ENCODE measurements at places on chromosomes 3 and 15.

DNA sequence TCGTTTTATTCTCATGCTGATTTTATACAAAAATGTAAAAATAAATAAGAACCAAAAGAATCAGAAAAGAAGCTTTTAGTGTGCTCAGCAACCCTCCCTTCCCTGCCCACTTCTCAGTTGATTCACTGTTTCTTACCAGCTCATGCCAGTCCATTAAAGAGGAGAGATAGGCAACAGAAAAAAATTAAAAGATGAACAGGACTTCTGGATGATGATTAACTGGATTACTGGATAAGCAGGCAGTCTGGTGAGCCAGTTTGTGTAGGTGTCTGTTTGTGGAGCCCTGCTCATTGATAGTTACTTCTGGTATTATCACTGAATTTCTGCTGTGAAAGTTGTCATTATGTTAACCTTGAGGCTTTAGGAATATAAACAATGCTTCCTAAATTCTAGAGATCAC lies 15.1 kb upstream of the GPR171 start:
- no peak for DNase-seq

- no peak for DNase-seq
Observed at GRCh38 chr3:135237371-135238143, 442.5 kb downstream of the EPHB1 start.

- DNase-seq: no peak
Observed at GRCh38 chr15:99434506-99435112, 131.2 kb upstream of the MEF2A start.

DNA sequence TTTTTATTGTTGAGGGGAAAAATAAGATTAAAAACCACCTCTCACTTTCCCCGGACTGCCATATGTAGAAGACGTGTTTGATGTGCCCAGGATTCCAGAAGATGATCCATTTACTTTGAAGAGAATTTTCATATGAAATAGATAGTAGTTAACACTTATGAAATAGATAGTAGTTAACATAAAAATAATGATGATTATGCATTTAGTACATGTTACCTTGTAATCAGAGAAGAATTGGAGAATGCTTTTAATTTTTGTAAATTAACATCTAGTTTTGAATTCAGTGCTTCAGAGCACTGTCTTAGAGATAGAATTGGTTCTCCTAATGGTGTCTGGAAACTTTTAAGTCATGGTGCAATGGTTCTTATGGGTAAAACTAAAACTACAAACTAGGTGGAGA lies 46.1 kb upstream of the CRTC3 start:
- no peak for DNase-seq

GRCh38 chr15:96347181-96348111 lies 16.9 kb downstream of the NR2F2 start:
- DNase-seq: no peak

GRCh38 chr3:3991598-3991997 lies 192.4 kb downstream of the LRRN1 start:
- no peak for DNase-seq

DNA sequence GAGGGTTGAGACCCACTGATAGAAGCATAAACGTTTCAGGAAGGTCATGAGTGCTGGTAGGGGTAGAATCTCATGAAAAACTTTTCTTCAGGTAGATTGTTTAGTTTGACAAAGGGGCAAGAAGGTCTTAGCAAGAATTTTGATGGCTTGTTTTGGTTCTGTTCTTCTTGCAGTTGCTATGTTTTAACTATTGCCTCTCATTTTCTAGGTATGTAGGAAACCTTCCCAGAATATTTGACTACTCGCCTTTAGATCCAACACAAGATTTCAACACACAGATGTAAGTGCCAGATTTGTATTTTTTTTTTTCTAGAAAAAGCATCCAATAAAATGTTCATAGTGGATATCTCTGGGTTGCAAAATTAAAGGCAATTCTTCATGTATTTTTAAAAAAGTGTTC lies 77.1 kb downstream of the USP13 start:
- DNase-seq: no peak

GRCh38 chr3:171781711-171782127 lies 28.6 kb downstream of the PLD1 start:
- DNase-seq: no peak

- no peak for DNase-seq
Observed at GRCh38 chr3:171839270-171839669, 3.9 kb upstream of the TMEM212 start.

DNA sequence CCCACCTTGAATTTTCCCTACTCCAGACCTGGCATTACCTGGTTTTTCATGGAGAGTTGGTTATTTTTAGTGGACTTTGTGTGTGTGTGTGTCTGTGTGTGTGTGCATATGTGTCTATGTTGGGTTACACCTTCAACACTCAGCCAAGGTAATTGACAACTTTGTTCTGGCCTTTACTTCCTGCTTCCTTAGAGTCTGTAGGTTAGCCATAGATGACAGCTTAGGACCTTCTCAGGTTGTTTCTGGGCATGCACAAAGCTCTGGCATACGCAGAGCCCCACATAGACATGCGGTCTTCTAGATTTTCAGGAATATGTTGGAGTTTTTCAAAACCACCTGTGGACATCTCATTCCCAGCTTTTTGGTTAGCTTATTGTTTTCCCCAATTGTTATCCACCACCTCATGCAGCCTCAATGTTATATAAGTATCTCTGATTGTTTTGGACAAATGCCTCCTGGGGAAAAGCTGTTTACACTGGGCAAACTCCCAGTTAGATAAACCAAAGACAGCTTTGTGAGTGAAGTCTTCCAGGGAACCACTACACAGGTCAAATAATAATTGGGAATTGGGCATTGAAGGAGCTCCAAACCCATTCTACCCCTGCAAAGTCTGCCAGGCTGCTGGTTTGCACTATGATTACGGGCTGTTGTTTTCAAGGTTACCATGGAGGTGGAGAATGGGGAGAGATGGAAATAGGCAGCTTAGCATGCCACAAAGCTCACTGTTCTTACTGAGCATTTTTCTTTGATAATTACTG lies 201.2 kb downstream of the ADAMTSL3 start:
- no peak for DNase-seq

DNA sequence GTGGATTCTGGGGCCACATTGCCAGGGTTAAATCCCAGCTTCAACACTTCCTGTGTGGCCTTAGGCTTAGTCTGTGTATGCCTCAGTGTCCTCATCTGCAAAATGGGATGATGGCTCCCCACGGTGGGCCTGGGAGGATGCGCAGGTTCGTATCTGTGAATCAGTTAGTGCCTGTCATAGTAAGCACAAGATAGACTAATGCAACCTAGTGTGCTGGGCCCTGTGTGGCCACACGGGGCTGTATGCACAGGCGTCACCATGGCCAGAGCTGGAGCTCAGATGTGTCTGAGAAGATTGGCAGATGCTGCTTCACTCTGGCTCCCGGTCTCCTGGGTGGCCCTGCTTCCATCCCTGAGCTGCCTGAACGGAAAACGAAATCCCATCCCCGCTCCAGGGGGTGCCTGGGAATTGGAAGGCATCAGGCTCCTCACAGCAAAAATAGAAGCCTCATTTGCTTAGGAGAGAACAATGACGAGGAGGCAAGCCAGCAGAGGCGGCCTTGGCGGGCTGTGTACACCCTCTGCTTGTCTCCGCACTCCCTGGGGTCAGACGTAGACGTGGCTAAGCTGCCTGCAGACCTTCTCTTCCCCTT lies 103.6 kb downstream of the APBA2 start:
- DNase-seq: peak; percentile 39

DNA sequence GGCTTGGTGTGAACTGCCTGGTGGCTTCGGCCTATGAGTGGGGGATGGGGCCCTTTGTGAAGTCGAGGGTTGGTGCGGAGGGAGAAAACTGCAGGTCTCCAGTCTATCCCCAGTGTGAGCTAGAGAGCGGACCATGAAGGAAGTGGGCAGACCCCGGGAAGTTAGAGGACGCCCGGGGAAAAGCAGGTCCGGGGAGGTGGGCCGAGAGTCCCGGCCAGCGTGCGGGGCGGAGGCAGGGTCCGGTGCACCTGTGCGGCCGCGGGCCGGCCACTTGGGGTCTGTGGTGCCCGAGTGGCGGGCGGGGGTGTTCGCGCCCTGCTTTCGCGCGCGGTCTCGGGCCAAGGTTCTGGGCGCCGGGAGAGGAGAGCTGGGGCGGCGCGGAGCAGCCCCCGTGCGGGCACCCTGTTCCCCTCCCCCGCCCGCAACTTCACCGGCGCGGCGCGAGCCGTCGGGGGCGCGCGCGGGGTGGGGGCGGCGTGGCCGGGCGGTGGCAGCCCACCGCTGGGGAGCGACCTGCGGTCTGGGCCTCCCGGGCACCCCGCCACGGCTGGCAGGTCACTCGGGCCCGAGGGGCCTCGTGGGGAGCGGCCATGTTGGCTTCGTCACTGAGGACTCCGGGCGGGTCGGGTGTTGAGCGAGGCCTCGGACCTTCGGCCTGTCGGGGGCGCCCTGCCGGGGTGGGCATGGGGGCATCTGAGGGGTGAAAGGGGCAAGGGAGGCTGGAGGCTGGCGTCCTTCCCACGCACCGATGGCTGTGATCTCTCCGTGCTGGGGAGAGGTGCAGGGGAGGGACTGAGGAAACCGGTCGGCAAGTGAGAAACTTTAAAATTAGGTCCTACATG lies 4.8 kb downstream of the UBE2E1 start:
- peak; percentile 64 for DNase-seq

Data from A549 (cell line).